ENCODE measurements at places on chromosomes 6 and 20. TPM values are rescaled to one million over a fixed set of nuclear protein-coding genes. Genes with fewer than 3 reads are reported as not detected.

The LPIN3 gene
- total RNA-seq: 1.7 TPM

The MOG gene
- total RNA-seq: not detected

The SNAP25 gene
- total RNA-seq: 1.1 TPM

The PRKN gene
- total RNA-seq: 0.28 TPM

The HLA-DQA1 gene
- total RNA-seq: not detected

The IL17F gene
- not detected for total RNA-seq

The ROMO1 gene
- 223 TPM for total RNA-seq

The TULP4 gene
- 51.9 TPM for total RNA-seq

- no peak overlapping the region for H3K27ac ChIP-seq
- no peaks in the 10 kb centered on the region for H3K27me3 ChIP-seq
- H3K36me3 ChIP-seq: no peaks in the 10 kb centered on the region
- no peak overlapping the region for H3K4me3 ChIP-seq
- DNase-seq: no peak
These were observed 71.3 kb downstream of the TRERF1 start for GRCh38 chr6:42380228-42380979.

DNA sequence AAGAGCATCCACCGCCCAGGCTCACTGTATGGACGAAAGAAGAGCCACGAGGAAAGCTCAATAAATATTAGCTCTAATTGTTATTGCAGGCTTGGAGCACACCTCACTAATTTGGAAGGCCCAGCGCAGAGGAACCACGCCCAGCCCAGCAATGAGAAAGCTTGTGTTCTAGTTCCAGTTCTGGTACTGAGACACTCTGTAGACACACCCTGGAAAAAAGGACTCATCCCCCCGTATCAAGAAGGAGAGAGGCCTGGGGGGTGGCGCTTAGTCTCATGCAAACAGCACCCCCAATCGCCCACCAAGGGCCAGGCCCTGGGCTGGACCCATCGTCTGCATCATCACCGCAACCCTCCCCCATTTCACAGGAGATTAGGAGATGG lies 156.9 kb downstream of the BMP7 start:
- no peak for DNase-seq
- no peaks in the 10 kb centered on the region for H3K36me3 ChIP-seq
- H3K4me3 ChIP-seq: no peak overlapping the region
- no peak overlapping the region for H3K27ac ChIP-seq
- no peaks in the 10 kb centered on the region for H3K27me3 ChIP-seq

GRCh38 chr6:108707328-108707976 lies 140.8 kb upstream of the ARMC2 start:
- no peak overlapping the region for H3K27ac ChIP-seq
- peaks cover 3% of the 10 kb centered on the region for H3K4me1 ChIP-seq
- no peak overlapping the region for H3K4me3 ChIP-seq
- DNase-seq: peak; percentile 68
- no peaks in the 10 kb centered on the region for H3K27me3 ChIP-seq

- H3K36me3 ChIP-seq: peaks cover 2% of the 10 kb centered on the region
- H3K4me1 ChIP-seq: peaks cover 6% of the 10 kb centered on the region
- H3K4me3 ChIP-seq: no peak overlapping the region
- H3K27ac ChIP-seq: no peak overlapping the region
- DNase-seq: no peak
- H3K27me3 ChIP-seq: no peaks in the 10 kb centered on the region
These were observed 79.4 kb downstream of the FOXO3 start for GRCh38 chr6:108640104-108640503.

DNA sequence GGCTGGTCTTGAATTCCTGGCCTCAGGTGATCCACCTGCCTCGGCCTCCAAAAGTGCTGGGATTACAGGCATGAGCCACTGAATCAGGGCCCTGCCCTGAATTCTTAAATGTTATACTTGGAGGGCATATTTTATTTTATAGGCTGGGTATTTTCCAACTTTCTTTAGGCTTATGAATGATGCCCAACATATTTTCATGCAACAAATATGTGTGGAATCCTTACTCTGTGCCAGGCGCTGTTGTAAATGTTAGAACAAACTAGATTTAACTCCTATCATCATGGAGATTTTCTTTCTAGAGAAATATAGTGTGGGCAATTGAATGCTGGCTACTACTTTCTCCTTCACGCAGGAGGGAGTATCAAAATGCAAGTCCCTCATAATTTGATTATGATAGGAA lies 71.2 kb downstream of the SAMD5 start:
- H3K36me3 ChIP-seq: no peaks in the 10 kb centered on the region
- H3K27me3 ChIP-seq: no peaks in the 10 kb centered on the region
- no peak overlapping the region for H3K4me3 ChIP-seq
- H3K4me1 ChIP-seq: 0 out of 2 replicates have a peak, but pooled peaks cover 2% of the 10 kb centered on the region
- no peak for DNase-seq

- H3K27me3 ChIP-seq: peaks cover 36% of the 10 kb centered on the region
- H3K4me3 ChIP-seq: no peak within 1 kb of the TSS
- no peak for DNase-seq
- no peak within 1 kb of the TSS for H3K27ac ChIP-seq
- no peaks in the 10 kb centered on the region for H3K36me3 ChIP-seq
These were observed at the start of gene GLP1R for GRCh38 chr6:39048481-39049399. Gene GLP1R (plus strand): TSS chr6:39048781. CDS start chr6:39048841, 60 bp downstream.

GRCh38 chr6:7424967-7425807 lies 35.6 kb downstream of the RIOK1 start:
- no peaks in the 10 kb centered on the region for H3K36me3 ChIP-seq
- no peak overlapping the region for H3K4me3 ChIP-seq
- no peaks in the 10 kb centered on the region for H3K4me1 ChIP-seq

DNA sequence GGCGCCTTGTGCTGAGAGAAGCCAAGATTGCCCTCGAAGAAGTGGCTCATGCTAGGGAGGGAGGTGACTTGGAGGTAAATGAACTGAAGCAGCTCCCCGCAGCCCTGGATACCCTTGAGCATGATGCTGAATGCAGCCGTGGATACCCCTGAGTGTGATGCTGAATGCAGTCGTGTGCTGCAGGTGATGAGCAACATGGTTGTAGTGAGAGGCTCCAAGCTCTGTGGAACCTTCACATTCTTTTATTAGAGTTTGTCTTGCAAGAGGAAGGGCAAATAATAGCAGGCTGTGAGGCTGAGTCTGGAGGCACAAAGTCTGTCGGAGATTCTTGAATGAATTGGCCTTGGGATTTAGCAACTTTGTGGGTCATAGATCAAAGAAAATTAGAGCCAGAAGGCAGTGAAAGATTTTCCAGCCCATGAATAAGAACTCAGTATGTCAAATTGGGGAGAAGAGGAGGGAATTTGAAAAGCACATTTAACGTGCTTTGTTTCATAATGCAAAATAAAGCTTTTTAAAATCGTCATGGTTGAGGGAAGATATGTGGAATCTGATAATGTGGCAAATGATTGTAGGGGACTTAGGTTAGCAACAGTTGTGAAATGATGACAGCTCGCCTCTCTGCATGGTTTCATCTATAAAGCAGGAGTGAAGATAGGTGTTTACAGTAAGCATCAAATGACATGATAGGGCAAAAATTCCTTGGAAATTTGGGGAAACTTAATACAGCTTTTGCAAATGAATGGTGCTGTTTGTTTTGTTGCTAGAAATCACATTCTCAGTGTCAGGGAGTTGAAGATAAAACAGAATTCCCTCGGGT lies 120.1 kb upstream of the TIAM2 start:
- no peak overlapping the region for H3K4me3 ChIP-seq
- H3K27ac ChIP-seq: no peak overlapping the region
- no peaks in the 10 kb centered on the region for H3K36me3 ChIP-seq

GRCh38 chr20:34538671-34539123 lies 19.8 kb upstream of the MAP1LC3A start:
- H3K27ac ChIP-seq: no peak overlapping the region
- H3K27me3 ChIP-seq: no peaks in the 10 kb centered on the region
- H3K36me3 ChIP-seq: peaks cover 62% of the 10 kb centered on the region
- H3K4me3 ChIP-seq: no peak overlapping the region
- DNase-seq: peak; percentile 57
- no peaks in the 10 kb centered on the region for H3K4me1 ChIP-seq

GRCh38 chr6:159860482-159860881 lies 30.3 kb upstream of the MAS1 start:
- no peaks in the 10 kb centered on the region for H3K4me1 ChIP-seq
- H3K27ac ChIP-seq: no peak overlapping the region
- H3K4me3 ChIP-seq: no peak overlapping the region

DNA sequence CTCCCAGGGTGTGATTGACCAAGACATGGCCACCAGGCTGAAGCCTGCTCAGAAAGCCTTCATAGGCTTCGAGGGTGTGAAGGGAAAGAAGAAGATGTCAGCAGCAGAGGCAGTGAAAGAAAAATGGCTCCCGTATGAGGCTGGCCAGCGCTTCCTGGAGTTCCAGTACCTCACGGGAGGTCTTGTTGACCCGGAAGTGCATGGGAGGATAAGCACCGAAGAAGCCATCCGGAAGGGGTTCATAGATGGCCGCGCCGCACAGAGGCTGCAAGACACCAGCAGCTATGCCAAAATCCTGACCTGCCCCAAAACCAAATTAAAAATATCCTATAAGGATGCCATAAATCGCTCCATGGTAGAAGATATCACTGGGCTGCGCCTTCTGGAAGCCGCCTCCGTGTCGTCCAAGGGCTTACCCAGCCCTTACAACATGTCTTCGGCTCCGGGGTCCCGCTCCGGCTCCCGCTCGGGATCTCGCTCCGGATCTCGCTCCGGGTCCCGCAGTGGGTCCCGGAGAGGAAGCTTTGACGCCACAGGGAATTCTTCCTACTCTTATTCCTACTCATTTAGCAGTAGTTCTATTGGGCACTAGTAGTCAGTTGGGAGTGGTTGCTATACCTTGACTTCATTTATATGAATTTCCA lies 4.6 kb upstream of the SNRNP48 start:
- H3K4me1 ChIP-seq: 0 out of 2 replicates have a peak, but pooled peaks cover 2% of the 10 kb centered on the region
- DNase-seq: no peak
- no peak overlapping the region for H3K4me3 ChIP-seq
- no peaks in the 10 kb centered on the region for H3K27me3 ChIP-seq
- peaks cover 3% of the 10 kb centered on the region for H3K36me3 ChIP-seq

DNA sequence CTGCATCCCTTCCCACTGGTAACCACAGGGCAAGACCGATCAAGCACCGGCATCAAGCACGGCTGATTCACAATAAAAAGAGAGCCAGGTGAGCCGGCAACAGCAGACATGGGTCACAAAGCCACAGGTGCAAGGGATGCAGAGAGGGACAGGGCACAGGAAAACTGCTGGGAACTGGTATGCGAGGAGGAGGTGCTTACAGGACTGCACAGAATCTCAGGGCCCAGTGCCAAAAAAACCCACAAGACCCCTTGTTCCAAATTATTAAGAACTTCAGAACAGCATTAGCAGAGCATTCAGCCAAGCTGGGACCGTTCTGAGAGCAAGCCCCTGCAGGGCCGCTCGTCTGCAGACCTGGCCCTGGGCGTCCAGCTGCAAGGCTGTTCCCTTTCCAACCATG lies 35.4 kb downstream of the BFSP1 start:
- peaks cover 4% of the 10 kb centered on the region for H3K4me1 ChIP-seq
- peaks cover 22% of the 10 kb centered on the region for H3K27me3 ChIP-seq
- DNase-seq: no peak
- H3K4me3 ChIP-seq: no peak overlapping the region
- no peak overlapping the region for H3K27ac ChIP-seq

DNA sequence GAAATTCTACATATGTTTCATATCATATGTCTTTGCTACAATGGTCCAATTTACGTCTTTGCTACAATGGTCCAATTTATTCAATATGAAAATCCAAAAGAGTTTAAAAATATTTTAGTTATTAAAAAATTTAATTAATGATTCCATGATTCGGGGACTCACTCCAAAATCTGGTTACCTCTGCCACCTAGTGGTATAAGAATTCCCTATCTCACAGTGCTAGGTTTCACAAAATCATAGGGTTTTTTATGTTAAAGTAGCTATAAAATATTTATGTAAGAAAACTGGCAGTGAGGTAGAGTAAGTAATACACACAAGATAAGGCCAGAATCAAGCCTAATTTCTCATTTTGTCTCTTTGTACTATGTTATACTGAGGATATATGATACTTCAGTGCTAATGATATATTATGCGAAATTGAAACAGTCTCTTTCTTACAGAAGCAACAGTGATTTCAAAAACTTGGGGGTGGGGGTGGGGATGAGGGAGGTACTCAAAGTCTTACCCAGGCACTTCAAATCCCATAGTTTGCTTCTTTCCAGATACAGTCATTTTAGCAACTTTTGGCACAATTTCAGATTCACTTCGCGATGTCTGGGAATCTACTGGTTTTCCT lies 52.3 kb downstream of the HBS1L start:
- H3K27ac ChIP-seq: no peak overlapping the region
- no peak overlapping the region for H3K4me3 ChIP-seq
- H3K4me1 ChIP-seq: no peaks in the 10 kb centered on the region
- peak; percentile 40 for DNase-seq
- no peaks in the 10 kb centered on the region for H3K27me3 ChIP-seq
- H3K36me3 ChIP-seq: peaks cover 2% of the 10 kb centered on the region

DNA sequence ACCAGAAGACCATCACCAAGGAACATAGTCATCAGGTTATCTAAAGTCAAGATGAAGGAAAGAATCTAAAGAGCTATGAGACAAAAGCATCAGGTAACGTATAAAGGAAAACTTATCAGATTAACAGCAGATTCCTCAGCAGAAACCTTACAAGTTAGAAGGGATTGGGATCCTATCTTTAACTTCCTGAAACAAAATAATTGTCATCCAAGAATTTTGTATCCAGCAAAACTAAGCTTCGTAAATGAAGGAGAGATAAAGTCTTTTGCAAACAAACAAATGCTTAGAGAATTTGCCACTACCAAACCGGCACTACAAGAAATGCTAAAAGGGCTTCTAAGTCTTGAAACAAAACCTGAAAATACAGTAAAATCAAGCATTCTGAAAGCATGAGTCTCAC lies 71.0 kb downstream of the HECA start:
- no peaks in the 10 kb centered on the region for H3K27me3 ChIP-seq
- no peak overlapping the region for H3K27ac ChIP-seq
- H3K4me3 ChIP-seq: no peak overlapping the region
- no peaks in the 10 kb centered on the region for H3K36me3 ChIP-seq

Measured in IMR-90 (cell line).